Activated naive CD8-positive, alpha-beta T cell treated with anti-CD3 and anti-CD28 coated beads, Interleukin-2, amount 50 U/mL, for 16 hours (primary cell): ENCODE measurements at places on chromosomes 4 and X.

DNA sequence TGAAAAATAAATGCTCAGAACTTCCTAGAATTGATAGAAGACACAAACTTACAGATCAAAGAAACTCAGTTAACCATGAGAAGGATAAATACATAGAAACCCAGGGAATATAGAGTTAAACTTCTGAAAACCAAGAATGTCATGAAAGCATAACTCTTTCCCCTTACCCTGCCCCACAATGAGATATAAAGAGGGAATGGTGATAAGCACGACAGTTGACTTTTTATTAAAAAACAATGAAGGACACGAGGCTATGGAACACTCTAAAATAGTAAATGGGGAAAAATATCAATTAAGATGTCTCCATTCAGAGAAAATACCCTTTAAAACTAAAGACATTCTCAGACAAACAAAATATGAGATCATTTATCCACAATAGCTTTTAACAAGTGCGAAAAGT, 154.7 kb downstream of the ANTXR2 start:
- DNase-seq = no peak

DNA sequence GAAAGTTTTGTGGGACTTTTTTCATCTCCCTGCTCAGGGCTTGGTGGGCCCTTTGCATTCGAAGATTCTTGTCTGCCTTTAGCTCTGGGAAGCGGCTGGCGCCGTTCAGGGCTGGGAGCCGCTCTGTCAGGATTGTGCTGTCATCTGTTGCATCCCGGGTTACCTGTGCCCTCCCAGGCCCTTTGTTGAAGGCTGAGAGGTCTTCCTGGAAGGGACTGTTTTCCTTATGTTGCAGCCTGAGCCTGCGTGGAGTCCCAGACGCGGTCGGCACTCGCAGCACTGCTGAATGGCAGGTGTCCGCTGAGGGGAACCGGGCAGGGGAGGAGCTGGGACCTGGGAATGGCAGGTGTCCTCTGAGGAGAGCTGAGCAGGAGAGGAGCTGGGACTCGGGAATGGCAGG, 15.9 kb downstream of the RGS12 start:
- no peak for DNase-seq

DNA sequence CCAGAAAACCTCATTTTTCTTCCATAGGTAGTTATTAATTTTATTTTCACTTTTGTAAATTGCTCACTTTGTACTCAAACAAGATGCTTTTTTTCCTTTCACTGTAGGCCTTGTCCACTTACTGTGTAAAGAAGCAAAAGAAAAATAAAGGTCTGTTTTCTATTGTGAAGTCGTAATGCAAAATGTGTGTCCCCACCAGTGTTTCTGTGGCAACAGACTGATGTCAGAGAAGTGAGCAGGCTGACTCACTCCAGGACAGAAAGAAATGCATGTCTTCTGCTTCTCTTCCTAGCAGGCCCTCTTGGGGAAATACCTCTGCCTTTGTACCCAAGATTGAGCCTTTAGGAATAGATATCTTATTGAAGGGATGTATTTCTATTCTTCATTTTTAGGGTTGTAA, 30.3 kb downstream of the INPP4B start:
- DNase-seq = no peak

DNA sequence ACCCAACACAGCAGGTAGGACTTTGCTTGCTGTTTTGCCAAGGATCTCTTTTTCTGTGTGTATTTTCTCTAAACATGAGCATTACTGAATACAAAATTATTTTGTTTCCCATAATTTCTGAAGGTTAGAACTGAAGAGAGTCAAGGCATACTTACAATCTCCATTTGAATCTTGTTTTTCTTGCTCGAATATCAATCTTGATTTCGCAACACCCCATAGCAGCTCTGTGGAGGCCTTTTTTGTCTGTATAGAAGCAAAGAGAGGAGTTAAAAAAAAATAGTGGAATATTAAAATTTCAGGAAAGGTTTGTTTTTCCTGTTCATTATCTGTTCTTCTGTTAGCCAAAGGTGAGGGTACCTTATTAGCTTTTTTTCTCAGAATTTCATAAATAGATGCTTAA, 92.9 kb downstream of the TNIP2 start:
- DNase-seq = no peak

GRCh38 chrX:102866981-102867656, 70.0 kb upstream of the RAB40AL start:
- no peak for DNase-seq

GRCh38 chr4:69775321-69775867, 15.0 kb upstream of the SULT1B1 start:
- DNase-seq = no peak

GRCh38 chr4:152946446-152946845, 10.3 kb downstream of the FHDC1 start:
- DNase-seq = no peak

- DNase-seq = no peak
These were observed 47.8 kb downstream of the SLC9A7 start for GRCh38 chrX:46710927-46711623.

DNA sequence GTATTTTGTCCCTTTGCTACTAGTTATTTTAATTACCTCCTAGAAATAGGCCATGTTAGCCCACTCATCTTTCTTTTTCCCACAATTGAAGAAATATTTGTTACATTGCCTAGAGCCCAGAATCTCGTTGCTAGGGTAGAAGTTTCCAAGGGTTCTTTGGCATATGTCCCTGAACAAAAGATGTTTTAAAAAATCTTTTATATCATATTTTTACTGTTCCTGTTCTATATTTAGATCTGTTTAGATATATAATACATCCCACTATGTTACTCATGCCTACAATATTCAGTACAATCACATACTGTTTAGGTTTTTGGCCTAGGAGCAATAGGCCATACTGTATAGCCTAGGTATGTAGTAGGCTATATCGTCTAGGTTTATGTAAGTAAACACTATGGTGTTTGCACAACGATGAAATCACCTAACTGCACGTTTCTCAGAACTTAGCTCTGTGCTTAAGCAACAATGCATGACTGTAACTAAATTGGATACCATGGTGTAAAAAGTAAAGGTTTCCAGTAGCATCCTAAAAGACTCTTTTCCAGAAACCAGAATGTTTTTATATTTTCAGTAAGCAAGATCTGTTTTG, 236.0 kb upstream of the SLIT2 start:
- DNase-seq = no peak

GRCh38 chr4:25423548-25423947, 46.5 kb downstream of the ANAPC4 start:
- no peak for DNase-seq

DNA sequence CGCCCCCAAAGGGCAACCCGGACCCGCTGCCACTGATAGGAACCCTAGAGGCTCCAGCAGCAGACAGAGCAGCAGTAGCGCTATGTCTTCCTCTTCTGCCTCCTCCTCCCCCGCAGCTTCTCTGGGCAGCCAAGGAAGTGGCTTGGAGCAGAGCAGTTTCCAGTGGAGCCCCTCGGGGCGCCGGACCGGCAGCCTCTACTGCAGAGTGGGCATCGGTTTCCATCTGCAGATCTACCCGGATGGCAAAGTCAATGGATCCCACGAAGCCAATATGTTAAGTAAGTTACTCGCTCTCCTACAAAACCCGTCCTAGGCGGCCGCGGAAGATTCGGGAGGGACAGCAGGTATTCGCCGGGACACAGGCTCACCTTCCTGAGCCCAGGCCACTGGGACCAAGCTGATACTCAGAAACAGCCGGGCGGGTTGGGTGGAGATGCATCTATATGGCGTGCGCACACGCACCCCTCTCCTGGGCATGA, 477 bp downstream of the FGF5 start:
- DNase-seq = no peak
